Gastroesophageal sphincter (tissue), 4 donors: ENCODE measurements at places on chromosomes 16 and 17. TPM values are rescaled to one million over a fixed set of nuclear protein-coding genes. Genes with fewer than 3 reads are reported as not detected.

The KCNJ18 gene
- total RNA-seq, result not detected

The ZSCAN10 gene
- not detected for total RNA-seq

The FADS6 gene
- total RNA-seq, result not detected

The KRT24 gene
- total RNA-seq, result 1.2 TPM

The GDPD1 gene
- 6.2 TPM for total RNA-seq

The SPNS3 gene
- total RNA-seq, result not detected

The FKBP10 gene
- total RNA-seq, result 36.3 TPM

The KRTAP9-8 gene
- total RNA-seq, result not detected

The DPEP3 gene
- total RNA-seq, result not detected

The CACNG1 gene
- total RNA-seq, result not detected

The SLC43A2 gene
- 6.4 TPM for total RNA-seq

The GCGR gene
- not detected for total RNA-seq

The TSPAN10 gene
- total RNA-seq, result 0.27 TPM

The MT1A gene
- total RNA-seq, result not detected

The TTLL6 gene
- not detected for total RNA-seq

The CANT1 gene
- 11.2 TPM for total RNA-seq

The ABAT gene
- total RNA-seq, result 15.6 TPM

The PRKCB gene
- total RNA-seq, result 10.7 TPM

The MYH2 gene
- 1.0 TPM for total RNA-seq

The NPIPA1 gene
- total RNA-seq, result 85.1 TPM

The CARD14 gene
- not detected for total RNA-seq

The CCT6B gene
- 4.0 TPM for total RNA-seq

The POLR2C gene
- 80.0 TPM for total RNA-seq

The NPIPA3 gene
- not detected for total RNA-seq

The SHCBP1 gene
- total RNA-seq, result 0.78 TPM

The SLFN13 gene
- total RNA-seq, result 12.3 TPM

The KLHL11 gene
- total RNA-seq, result 18.6 TPM

The ITGAD gene
- not detected for total RNA-seq

The CLEC3A gene
- total RNA-seq, result not detected

The DNAH3 gene
- 0.15 TPM for total RNA-seq

The CEMP1 gene
- not detected for total RNA-seq

The FAM83G gene
- 17.9 TPM for total RNA-seq

The TEKT5 gene
- not detected for total RNA-seq

The USP6 gene
- 0.27 TPM for total RNA-seq

The KRTAP3-2 gene
- not detected for total RNA-seq

The KCNG4 gene
- not detected for total RNA-seq

The HOXB4 gene
- 12.9 TPM for total RNA-seq

The JPH3 gene
- 1.1 TPM for total RNA-seq

The HAS3 gene
- 1.4 TPM for total RNA-seq

The CLEC18A gene
- not detected for total RNA-seq

The ADAP2 gene
- total RNA-seq, result 10.6 TPM

The KRT222 gene
- 1.2 TPM for total RNA-seq

The SMPD3 gene
- not detected for total RNA-seq
